ENCODE measurements at places on chromosomes 1 and 21.

DNA sequence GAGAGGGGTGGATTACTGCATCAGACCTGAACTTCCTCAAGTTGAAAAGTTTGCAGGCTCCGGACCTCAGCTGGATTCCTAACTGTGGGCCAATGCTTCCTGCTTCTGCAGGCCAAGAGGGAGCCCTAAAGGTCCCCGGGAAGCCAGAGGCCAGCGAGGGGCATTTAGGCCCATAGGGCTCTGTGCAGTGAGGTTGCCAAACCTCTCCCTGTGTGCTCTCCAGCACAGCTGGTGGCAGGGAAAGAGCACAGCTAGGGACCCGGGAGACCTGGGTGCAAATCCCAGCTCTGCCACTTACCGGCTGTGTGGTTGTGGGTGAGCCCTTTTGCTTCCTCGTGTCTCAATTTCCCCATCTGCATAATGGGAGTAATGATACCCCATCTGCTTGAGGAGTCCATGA lies 100.5 kb downstream of the PAX7 start:
- no peak for DNase-seq

- DNase-seq = no peak
Observed at GRCh38 chr1:22207511-22208267, 64.8 kb upstream of the WNT4 start.

GRCh38 chr1:110914676-110915075 lies 41.7 kb downstream of the CD53 start:
- no peak for DNase-seq

DNA sequence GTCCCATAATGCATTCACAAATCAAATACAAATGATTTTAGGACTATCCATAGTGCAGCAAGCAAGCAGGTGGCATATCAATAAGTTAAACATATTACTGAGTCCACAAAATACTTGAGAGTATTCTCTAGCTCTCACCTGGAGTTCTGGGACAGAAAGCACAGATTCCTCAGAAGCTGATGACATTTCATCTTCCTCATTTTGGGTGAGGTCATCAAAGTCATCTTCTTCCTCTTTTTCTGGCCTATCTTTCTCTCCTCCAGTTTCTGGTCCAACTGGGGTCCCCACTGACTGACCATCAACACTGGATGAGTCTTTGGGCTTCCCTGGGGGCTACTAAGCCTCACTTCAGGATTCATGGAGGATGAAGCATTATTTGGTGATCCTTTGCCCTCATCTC lies 38.9 kb downstream of the YY1AP1 start:
- no peak for DNase-seq

GRCh38 chr1:235763962-235764361 lies 102.7 kb downstream of the LYST start:
- DNase-seq = no peak

GRCh38 chr1:234726359-234726943 lies 116.5 kb upstream of the IRF2BP2 start:
- no peak for DNase-seq

DNA sequence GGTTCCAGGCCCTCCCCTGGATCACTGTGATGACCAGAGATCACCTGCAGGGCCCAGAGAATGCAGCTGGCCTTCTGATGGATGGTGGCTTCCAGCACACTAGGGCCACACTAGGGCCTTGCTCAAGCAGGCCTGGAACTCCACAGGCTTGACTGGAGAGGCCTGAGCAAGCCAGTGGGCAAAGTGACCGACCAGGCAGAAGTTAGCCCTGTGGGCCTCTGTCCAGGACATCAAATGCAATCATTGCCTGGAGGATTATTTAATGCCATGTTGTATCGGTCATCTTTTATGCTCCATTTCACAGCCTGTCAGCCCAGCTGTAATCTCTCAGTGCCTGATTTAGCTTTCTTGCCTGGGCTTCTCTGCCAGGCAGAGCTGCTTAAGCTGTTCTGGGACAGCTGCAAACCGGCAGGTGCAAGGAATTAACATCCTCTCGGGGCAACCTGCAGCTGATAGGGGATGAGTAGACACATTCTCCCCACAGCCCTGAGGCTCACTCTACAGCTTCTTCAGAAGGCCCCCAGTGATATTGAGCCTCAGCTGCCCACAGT lies 17.7 kb downstream of the NENF start:
- DNase-seq = no peak

- no peak for DNase-seq
Observed at GRCh38 chr1:210582205-210582970, 253.7 kb downstream of the HHAT start.

DNA sequence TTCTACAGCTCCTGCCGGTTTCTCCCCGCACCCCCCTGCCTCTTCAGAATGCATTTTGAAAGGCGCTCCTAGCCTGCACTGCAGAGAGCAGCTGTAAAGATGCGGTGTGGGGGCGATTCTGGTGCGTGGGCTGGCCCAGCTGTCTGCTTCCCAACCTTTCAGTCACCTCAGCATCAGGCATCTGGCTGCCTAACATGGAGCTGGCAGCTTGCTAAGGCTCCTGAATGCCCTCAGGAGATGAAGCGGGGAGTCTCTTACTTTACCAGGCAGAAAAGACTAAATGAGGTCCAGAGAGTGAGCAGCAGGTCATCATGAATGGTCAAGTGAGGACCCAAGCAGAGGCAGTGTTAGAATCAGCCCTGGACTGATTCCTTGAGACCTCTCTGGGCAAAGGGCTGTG lies 8.7 kb downstream of the IER5 start:
- no peak for DNase-seq

DNA sequence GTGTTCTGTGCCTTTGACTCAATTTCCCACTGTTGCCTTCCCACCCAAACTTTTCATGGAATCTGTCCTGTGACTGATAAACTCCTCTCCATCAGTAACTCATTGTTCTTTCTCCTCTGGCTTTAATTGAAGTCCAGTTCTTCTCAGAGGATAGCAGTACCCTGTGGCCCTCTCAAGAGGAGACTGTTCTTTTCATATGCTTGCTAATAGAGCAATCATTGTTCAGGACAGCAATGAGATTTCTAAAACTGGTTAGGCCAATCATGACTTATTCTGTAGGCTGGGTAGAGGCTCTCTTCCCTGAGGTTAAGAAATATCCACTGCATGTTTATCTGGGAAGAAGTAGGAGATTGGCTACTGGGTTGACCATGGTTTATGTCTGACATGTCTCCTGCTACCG lies 98.8 kb downstream of the CHD1L start:
- no peak for DNase-seq

DNA sequence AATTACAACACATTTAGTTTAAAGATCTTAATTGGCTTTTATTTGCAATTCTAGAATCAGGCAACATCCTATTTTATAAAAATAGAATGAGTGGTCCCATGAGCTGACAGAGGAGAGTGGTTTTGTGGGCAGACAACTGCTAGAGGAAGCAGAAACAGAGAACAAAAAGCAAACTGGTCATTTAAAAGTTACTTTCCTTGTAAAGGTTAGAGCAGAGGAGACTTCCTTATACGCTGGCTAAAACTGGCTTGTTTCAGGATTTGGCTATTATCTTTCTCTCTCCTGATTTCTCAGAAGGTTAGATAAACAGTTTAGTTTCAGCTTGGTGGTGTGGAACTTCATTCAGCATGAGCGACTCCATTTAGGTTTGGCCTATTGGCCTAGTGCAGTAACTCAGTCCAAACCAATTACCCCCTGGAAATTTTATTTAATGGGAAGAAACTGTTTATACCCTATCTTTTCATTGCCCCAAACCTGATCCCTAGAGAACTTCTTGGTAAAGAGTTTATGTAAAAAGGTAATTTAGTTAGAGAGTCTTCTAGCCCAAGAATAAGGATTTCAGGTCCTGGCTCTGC lies 32.2 kb upstream of the IL20 start:
- DNase-seq = no peak

DNA sequence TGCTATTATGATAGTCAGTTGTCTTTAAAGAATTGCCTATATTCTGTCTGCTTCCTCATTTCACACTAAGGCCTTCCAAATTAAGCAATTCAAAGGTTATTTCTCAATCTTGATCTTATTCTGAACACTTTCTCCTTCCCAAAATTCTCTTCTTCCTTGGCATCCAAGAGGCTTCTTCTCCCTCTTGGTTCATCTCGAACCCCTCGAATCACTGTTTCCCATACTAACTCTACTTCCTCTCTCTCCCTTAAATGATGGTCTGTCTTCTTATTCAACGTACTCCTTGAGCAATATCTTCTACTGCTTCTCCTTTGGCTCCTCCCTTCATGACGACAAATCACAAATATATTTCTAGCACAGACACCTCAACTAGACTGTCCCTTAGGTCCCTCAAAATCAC lies 4.5 kb downstream of the COPA start:
- no peak for DNase-seq

DNA sequence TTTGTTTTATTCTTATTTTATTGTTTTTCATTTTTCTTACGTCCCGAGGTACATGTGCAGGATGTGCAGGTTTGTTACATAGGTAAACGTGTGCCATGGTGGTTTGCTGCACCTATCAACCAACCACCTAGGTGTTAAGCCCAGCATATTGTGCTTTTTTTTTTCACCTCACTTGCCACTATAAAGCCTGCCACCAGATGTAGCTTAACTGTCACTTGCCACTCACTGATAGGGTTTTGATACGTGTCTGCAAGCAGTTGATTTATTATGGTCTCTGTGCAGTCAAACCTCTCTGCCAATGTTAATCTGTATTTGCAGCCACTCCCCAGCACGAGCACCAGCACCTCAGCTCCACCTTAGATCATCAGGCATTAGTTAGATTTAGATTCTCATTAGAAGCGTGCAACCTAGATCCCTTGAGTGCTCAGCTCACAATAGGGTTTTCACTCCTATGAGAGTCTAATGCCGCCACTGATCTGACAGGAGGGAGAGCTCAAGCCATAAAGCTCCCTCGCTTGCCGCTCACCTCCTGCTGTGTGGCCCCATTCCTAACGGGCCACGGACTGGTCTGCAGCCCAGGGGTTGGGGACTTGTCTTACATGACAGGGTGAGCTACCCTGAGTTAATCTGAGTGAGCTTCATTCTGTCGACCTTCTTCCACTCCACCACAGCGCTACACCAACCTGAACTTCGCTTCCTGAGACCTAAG lies 17.9 kb upstream of the ABCG1 start:
- peak; percentile 32 for DNase-seq

DNA sequence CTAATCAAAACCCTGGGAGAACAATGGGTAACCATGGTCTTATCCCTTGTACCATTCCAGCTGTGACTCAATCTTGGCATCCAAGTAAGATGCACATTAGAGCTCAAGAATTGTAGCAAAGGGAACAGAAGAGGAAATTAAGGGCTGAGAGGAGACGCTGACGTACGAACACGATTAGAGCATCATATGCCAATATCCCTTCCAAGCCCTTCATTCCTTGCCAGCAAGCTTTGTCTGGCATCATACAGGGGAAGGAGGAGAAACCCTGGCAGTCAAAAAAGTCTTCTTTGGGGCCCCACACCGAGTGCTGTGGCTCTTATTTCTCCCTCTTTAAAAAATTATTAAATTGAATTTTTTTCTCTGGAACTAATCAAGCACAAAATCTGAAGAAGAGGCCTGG lies 120.9 kb downstream of the ASTN1 start:
- no peak for DNase-seq

- peak; percentile 46 for DNase-seq
Observed at GRCh38 chr1:244796719-244797406, 38.6 kb upstream of the COX20 start.

- DNase-seq = no peak
Observed at GRCh38 chr1:190633488-190633887, 155.8 kb upstream of the BRINP3 start.

DNA sequence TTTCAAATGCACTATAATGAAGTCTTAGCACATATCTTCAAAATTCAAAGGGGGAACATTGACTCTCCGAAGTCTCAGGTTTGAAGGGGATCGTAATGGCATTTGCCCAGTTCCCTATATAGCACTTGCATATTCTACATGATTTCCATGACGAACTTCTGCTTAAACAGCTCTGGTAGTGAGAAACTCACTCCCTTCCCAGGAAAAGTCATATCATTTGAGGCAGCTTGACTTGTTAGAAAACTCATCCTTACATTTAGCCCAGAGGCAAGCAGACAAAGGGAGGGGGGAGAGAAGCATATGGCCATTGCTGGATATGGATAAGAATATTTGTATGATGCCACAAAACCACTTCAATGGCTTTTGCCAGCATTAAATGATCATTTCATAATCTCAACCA lies 27.0 kb upstream of the TTLL7 start:
- DNase-seq = no peak

DNA sequence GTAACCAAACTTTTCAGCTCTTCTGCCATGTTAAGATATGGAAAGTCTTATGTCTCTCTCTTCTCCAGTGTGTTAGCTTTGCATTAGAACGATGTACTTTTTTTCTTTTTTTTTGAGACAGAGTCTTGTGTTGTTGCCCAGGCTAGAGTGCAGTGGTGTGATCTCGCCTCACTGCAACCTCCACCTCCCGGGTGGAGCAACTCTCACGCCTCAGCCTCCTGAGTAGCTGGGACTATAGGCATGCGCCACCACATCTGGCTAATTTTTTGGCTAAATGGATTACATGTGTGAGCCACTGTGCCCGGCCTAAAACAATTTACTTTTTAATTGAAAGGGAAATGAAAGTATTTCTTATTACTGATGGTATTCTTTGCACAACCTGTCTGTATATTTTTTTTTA lies 35.8 kb downstream of the SPEN start:
- no peak for DNase-seq

DNA sequence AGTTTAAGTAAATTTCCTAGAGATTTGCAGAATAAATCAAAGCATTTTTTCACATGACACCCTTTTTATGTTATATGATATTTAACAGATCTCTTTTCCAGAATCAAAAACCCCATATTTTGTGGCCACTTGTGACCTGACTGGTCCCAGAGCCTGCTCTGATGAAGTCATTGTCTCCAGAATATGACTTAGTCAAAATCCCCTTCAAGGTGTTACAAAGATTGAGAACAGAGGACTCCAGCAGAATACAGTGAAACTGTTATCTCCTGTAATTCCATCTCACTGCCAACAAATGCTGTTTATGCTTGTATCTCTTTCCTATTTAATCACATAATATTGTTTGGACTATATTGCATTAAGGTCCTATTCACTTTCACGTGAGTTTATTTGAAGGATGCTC lies 25.6 kb downstream of the RGS1 start:
- DNase-seq = no peak

- DNase-seq = no peak
Observed at GRCh38 chr21:46128106-46128932, 27.1 kb downstream of the FTCD start.

DNA sequence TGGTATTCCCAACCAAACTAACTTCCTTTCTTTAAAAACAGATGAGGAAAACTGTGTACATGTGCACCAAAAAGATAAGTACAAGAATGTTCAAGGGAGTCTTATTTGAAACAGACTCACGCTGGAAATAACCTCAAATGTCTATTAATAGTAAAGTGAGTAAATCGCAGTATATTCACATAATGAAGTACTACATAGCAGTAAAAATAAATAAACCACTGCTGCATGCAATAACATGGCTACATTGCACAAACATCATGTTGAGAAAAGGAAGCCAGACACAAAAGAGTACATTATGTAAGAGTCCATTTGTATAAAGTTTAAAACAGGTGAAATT lies 5.2 kb upstream of the DENND2D start:
- DNase-seq = no peak
